Muscle of back (tissue), 13 donors: ENCODE measurements at places on chromosomes 7 and 10.
A peak's percentile ranks its signal among the peaks of the same experiment; 100 is the strongest.

DNA sequence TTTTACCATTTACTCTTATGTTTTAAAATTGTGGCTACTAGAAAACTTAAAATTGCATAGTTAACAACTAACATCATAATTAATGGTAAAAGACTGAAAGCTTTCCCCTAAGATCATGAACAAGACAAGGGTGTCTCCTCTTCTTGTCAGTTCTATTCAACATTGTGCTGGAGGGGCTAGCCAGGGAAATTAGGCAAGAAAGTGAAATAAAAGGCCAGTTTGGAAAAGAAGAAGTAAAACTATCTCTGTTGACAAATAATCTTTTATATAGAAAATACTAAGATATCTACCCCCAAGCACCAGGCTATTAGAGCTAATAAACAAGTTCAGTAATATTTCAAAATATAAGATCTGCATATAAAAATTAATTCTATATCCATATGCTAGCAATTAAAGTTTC, 46.9 kb upstream of the MXI1 start:
- DNase-seq: no peak

DNA sequence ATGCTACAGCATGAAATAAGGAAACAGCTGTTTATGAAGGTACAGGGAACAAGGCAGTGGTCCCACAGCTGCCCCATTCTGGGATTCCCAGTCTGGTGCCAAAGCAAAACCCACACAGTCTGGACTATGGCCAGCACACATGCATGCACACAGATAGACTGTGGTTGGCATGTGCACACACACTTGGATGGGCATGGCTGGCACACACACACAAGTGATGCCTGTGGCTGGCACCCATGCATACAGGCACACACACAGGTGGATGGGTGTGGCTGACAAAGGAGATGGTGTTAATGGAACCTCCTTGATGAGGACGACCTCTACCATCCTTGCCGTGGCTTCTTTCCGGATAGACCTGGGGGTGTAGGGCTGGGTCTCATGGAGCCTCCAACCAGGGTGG, 114.0 kb upstream of the LYZL2 start:
- DNase-seq: no peak

GRCh38 chr7:51034521-51035264, 252.0 kb upstream of the GRB10 start:
- DNase-seq: peak; percentile 53

DNA sequence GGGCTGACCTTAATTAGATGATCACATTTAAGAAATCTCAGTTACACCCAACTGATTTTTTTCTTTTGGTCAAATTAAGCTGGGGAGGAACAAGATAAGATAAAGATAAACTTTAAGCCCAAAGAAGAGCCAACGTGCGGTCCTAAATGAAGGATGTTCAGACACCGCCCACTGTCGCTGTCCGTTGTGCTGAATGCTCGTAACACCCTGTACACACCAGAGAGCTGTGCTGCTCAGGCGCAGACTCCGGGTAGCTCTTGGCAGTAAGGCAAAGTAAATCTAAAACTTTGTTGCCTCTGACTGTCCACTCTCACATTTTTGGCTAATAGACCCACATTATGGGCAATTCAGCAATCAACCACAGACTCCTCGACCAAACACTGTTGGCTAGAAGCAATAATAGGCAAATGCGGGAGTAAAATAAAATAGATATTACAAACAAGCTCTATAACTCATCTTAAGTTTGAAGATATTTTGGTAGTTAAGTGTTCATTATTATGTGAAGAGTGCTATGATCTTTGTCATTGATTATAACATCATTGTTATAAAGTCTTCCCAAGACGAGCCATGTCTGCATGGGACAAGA, 57.1 kb downstream of the PLPP4 start:
- DNase-seq: peak; percentile 21

- DNase-seq: peak; percentile 44
These were observed 33.8 kb upstream of the SFMBT2 start for GRCh38 chr10:7444551-7445121.

- no peak for DNase-seq
These were observed 24.4 kb upstream of the PPIF start for GRCh38 chr10:79322616-79323543.

GRCh38 chr7:1197997-1198625, 34.6 kb upstream of the UNCX start:
- DNase-seq: peak; percentile 42

DNA sequence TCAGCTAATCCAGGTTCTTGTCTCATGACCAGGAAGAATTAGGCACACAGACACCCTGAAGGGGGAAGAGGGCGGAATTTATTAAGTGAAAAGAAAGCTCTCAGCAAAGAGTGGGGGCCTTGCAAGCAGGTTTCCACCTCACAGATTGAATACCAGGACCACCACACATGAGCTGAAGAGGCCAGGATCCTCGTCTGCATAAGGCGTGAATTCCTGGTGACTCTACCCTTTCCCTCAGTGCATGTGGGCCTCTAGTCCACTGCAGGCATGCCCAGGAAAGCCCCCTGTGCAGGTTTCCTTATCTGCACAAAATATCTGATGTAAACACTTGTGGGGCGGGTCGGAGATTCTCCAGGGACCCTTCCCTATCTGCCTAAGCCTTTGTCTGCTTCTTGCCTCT, 782.1 kb upstream of the LRRN3 start:
- DNase-seq: no peak

GRCh38 chr10:9234191-9234590, 1179.7 kb downstream of the GATA3 start:
- no peak for DNase-seq

DNA sequence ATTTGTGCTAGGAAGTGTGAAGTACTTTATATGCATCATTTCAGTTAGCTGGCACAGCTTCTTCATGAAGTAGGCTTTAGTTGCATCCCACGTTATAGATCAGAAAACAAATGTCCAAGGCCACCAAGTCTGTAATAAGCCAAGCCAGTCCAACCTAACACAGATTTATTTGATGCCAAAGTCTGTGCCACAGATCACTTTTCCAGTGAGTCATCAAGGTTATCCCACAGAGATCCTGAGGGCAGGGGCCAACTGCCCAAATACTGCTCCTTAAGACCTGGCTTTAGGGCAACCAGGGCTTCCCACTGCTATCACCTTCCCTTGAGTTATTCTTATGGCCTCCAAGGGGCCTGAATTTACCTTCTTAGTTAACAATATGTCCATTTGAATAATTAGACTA, 1340.4 kb downstream of the XPNPEP1 start:
- DNase-seq: no peak

- DNase-seq: no peak
These were observed 33.3 kb downstream of the DNAJB12 start for GRCh38 chr10:72321248-72322029.

DNA sequence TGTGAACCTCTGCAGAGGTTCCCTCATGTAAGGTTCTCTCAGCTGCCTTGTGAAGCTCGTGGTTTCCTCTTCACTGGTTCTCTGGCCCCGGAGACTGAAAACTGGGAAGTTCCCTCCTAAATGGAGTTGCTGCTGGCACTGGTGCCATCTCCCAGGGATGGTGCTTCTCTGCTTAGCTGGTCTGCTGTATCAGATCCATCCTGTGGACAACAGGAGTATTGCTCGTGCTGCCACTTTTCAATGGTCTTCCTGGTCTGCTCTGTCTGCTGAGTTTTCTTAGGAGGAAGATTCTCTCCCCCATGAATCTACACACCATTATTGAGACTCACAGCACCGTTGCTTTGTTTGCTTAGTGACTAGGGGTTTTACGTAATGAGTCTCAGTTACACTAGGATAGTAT, 247.8 kb downstream of the OTUD1 start:
- no peak for DNase-seq

DNA sequence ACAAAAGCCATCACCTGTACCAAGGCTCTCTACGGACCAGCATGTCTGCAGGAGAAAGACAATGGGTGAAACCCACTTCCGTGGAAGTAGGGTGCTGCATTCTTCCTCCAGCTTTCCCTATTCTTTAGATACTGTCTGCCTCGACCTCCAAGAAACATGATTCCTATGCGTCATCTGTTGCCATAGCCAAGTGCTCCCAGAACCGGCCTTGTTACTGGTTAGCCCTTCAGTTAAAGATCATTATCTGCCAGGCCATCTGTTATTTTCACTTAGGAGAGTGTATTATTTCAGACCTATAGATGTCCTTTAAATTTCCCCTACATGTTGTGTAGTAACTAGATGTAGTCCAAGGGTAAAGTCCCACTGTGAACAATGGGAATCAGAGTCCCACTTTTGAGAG, 89.0 kb upstream of the KIAA1217 start:
- no peak for DNase-seq

- no peak for DNase-seq
These were observed 74.3 kb upstream of the CSTF2T start for GRCh38 chr10:51773681-51774080.

DNA sequence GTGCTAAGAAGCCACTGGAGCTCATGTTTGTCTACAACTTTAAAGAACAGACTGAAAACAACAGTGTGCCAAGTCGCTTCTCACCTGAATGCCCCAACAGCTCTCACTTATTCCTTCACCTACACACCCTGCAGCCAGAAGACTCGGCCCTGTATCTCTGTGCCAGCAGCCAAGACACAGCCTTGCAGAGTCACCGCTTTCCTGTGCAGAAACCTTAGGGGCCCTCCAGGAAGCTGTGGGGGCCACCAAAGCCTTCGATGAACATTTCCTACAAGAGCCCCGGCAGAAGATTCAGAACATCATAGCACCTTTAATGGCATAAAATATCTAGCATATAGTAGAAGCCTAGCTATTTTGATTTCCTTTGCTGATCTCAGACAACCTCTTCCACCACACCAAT, 88.0 kb upstream of the PRSS58 start:
- no peak for DNase-seq

DNA sequence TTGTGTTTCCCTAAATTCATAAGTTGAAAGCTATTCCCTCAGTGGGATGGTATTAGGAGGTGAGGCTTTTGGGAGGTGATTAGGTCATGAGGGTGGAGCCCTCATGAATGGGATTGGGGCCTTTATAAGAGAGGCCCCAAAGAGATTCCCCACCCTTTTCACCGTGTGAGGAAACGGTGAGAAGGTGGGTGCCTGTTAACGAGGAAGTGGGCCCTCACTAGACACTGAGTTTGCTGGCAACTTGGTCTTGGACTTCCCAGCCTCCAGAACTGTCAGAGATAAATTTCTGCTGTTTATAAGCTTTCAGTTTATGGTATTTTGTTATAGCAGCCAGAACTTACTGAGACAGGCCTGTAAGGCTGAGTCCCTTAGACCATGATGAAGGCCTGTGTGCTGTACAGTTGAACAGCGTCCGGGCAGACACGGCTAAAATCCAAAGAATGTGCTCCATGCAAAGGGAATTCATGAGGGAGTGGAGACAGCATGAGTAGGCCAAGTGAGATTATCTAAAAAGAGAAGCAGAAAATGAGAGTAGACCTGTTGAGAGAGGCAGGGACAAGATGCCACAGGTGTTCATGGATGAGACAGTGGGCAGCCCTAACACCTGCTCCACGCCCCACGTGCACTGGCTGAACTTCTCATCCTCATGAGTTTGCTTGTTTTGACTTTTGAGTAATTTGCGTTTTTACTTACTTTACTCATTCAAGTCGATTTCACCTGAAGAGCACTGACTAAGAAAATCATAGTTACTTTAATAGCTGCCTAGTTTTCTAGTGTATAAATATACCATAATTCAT, 66.9 kb upstream of the SFMBT2 start:
- no peak for DNase-seq

- no peak for DNase-seq
These were observed 133.6 kb downstream of the CUBN start for GRCh38 chr10:16995867-16996529.

- DNase-seq: no peak
These were observed 42.3 kb downstream of the DPYSL4 start for GRCh38 chr10:132229096-132229495.

DNA sequence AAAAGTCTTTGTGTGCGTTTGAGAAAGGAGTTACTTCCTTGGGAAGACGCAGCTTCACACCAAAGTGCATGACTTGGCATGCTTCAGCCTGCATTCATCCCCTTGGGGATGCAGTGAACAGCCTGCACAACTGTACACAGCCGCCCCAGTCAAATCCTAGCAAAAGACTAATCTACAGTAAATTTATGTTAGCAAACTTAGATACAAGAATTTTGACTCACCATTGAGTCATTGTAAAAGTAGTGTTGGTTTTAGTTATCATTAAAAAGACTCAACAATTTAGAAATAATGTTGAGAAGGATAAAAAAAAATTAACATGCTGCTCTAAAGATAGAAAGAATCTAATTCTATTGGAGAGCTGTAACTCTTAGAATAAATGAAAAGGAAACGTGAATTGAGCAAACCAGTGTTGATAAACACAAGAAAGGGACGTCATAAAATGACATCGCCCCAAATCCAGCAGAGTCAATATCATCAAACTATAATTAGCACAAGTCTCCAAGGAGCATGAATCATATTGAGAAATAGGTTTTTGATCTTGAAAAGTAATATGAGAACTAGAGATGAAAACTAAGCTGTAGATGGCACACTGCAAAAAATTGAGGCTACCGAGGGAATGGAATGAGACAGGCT, 11.9 kb upstream of the OPTN start:
- peak; percentile 70 for DNase-seq

GRCh38 chr10:103491729-103492364, 1.7 kb upstream of the NEURL1 start:
- peak; percentile 85 for DNase-seq

DNA sequence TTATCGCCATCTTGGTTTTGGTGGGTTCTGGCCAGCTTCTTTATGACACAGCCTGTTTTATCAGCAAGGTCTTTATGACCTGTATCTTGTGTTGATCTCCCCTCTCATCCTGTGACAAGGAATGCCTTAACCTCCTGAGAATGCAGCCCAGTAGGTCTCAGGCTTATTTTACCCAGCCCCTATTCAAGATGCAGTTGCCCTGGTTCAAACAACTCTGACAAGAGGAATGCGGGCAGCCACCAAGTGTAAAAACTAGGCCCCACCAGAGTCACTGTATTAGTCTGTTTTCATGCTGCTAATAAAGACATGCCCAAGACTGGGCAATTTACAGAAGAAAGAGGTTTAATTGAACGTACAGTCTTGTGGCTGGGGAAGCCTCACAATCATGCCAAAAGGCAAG, 671.3 kb downstream of the SORCS1 start:
- no peak for DNase-seq

GRCh38 chr10:23695825-23696420, 257.0 kb downstream of the OTUD1 start:
- DNase-seq: no peak

GRCh38 chr7:45573661-45574415, at the start of gene ADCY1:
Gene ADCY1 (plus strand): TSS chr7:45574368. CDS start chr7:45574544, 176 bp downstream.
- DNase-seq: no peak

- DNase-seq: no peak
These were observed 85.3 kb upstream of the UNC5B start for GRCh38 chr10:71127104-71127503.

GRCh38 chr10:70880077-70880534, 8.3 kb downstream of the PCBD1 start:
- peak; percentile 80 for DNase-seq

DNA sequence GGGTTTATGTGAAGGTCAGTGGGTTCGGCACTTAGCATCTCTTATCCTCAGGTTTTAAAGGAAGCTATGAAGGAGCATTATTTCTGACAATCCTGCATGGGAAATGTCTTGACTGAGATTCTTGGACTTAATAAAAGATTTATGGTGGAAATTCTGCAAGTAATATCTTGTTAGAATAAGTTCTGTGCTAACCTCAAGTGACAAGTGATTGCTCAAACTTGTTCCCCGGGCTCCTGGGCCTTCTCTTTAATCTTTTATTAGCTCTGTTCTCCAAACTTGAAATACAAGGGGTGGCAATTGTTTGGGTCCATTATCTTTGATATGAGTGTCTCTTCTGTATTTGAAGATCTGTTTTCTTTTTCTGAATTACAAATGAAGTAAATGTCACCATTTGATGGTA, 140.6 kb upstream of the CTBP2 start:
- no peak for DNase-seq

- DNase-seq: peak; percentile 50
These were observed 71.7 kb downstream of the ICA1 start for GRCh38 chr7:8190119-8190895.
